ENCODE measurements at places on chromosomes 6 and 20. TPM values are rescaled to one million over a fixed set of nuclear protein-coding genes. Genes with fewer than 3 reads are reported as not detected.

GRCh38 chr20:25280574-25281535 lies 33.0 kb downstream of the PYGB start:
- DNase-seq, result no peak

GRCh38 chr6:44129841-44130322 lies 2.5 kb downstream of the TMEM63B start:
- no peak for DNase-seq

DNA sequence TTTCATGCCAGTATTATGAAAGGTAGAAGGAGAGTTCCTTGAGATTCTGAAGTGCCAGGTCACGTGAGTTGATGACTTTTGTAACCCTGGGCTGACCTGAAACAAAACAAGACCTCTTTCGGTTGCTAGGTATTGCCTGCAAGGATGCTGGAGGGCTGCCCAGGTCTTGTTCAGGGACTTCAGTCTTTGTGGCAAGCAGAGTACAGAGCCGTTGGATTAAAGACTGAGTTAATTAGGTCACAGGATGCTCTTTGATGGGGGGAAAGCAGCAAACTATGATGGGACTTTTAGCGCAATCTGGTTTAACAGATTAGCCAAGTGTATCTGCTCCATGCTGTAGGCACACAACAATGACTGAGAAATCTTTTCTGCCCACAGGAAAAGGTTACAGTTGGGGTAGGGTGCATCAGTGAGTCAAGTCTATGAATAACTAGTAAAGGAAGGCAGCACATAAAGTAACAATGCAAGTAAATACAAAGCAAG lies 12.8 kb upstream of the ELOVL5 start:
- peak; percentile 50 for DNase-seq

PNRC1 gene
- total RNA-seq, result 81.3 TPM

PAX1 gene
- not detected for total RNA-seq

NR2E1 gene
- total RNA-seq, result not detected

Measured in activated naive CD8-positive, alpha-beta T cell treated with anti-CD3 and anti-CD28 coated beads for 36 hours (primary cell).